Esophagus squamous epithelium (tissue), 5 donors: ENCODE measurements at places on chromosomes 2 and 18.

DNA sequence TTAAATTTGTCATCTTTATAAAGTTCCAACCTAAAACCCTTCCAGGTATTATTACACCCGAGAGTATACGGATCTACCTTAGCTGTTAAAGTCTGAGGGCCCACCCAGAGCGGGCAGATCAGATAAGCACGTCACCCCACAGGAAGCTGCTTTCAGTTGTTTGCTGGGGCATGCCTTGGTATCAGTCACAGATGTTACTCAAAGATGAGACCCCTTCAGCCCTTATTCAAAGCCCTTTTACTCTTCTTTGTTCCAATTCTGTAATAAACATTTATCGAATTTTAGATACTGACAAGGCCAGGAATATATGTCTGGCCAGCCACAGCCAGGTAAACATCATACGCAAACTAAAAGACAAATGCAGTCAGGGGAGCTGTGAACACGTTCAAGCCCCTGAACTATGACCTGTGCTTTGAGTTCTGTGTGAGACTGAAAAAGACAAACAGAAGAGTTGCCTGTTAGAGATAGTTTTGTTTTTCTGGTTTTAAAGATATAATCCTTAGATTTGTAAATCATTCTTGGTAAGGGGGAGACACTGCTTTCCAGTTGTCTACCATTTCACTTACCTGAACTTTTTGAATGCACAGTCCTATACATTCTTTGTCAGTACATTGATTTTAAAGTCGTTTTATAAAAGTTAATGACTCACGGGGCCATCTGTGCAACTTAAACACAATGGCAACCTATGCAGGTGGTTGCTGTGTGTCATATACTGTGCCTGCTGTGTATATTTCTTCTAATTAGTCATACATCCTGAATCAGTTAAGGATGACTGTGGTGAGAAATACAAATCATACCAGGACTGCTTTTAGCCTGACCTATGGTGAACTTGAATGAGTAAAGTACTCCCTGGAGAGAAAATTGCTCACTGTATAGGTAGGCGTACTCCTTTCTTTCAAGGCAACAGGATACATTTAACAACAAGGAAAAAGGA lies 100.5 kb upstream of the ITPRID2 start:
- no peak for DNase-seq

DNA sequence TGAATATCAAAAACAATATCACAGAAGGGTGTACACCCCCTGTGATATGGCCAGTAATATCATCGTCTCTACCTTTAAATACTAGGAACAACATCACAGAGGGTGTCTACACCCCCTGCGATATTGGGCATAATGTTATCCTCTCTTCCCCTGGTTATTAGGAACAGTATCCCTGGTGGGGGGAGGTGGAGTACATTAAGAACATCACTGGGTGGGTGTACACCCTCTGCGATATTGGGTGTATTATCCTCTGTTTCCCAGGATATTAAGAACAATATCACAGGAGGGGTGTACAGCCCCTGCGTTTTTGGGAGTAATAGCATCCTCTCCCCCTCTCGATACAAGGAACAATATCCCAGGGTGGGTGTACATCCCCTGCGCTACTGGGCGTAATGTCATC lies 1932.8 kb downstream of the SUCLG1 start:
- no peak for DNase-seq

- DNase-seq = no peak
These were observed 32.0 kb downstream of the NEDD4L start for GRCh38 chr18:58076052-58076451.

- DNase-seq = no peak
These were observed 87.2 kb upstream of the FSHR start for GRCh38 chr2:49241501-49241900.

- no peak for DNase-seq
These were observed 1.5 kb downstream of the VAMP5 start for GRCh38 chr2:85585781-85586105.

DNA sequence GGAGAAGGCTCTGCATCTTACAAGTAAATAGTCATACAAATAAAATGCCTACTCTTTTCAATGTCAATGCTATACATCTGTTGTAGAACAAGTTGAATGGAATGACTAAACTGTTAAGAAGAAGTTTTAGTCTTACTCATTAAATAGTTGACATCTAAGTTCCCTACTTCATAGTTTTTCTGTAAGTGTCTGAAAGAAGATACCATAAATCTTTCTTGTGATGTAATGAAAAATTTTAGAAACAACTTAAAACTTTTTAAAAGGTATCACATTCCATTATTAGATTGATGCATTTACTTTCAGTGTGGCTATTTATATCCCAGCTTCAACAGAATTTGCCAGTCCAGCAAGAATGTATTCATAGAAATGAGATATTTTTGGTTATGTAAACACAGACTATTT lies 185.2 kb upstream of the EPC2 start:
- no peak for DNase-seq

- no peak for DNase-seq
These were observed 81.9 kb downstream of the IKZF2 start for GRCh38 chr2:213069531-213069930.

GRCh38 chr2:46939626-46940359 lies 24.2 kb upstream of the MCFD2 start:
- DNase-seq = no peak

GRCh38 chr2:160820691-160821090 lies 327.1 kb upstream of the RBMS1 start:
- no peak for DNase-seq

GRCh38 chr2:82793711-82794435 lies 1665.2 kb downstream of the SUCLG1 start:
- DNase-seq = no peak

DNA sequence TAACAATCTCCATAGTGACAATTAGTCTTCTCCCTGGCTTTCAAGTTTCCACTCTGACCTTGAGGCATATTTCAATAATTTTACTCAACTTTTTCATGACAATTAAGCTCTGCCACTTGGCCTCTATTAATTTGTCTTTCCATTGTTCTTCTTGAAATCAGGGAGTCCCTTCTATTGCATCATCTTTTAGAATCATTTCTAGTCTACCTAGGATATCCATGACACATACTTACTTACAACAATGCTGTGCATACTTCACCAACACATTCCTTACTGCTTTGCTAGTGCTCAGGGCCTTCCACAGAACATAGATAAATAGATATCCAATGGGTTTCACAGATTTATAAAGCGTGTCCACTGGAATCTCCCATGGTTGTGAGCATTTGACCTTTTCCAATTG lies 331.5 kb upstream of the LRP1B start:
- no peak for DNase-seq

DNA sequence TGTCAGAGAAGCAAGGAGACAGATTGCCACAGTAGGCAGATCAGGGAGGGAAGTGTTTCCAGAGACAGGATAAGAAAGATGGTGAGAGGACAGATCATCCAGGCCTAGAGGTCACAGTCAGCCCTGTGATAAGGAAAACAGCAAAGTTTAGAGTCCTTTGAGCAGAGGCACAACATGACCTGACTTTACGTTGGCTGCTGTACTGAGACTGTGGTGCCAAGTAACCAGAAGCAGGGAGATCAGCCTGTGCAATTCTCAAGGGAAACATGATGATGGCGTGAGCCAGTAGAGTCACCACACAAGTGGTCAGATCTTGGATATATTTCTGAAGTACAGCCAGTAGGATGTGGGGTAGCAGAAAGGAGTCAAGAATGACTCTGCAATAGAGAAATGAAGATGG lies 43.7 kb downstream of the SMC6 start:
- DNase-seq = no peak
